C1 segment of cervical spinal cord (tissue), 14 donors: ENCODE measurements at places on chromosomes 2 and 18.

GRCh38 chr18:45248240-45248903, 366.9 kb upstream of the SLC14A2 start:
- no peak for DNase-seq

GRCh38 chr2:239727776-239728600, 297.2 kb downstream of the NDUFA10 start:
- peak; percentile 33 for DNase-seq

- no peak for DNase-seq
Observed at GRCh38 chr2:85770369-85770768, 16.6 kb downstream of the ATOH8 start.

- no peak for DNase-seq
Observed at GRCh38 chr18:23634692-23635091, 28.0 kb downstream of the ANKRD29 start.

DNA sequence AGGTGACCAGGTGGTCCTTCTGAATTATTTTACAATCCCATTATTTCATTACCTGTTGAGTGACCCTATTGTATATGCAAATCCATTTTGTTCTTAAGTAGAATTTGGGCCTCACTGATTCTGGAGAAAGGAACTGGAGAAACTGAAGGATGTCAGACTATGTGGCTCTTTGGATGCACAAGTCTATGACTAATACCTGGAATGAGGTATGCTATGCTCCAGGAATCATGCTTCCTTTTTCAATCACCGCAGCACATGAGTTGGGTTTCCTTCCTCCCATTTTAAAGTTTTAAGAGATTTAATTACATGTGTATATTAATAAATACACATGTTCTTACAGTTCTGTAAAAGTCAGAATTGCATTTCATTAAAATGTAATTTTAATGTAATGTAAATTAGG, 253.9 kb upstream of the VWC2L start:
- DNase-seq, result no peak

DNA sequence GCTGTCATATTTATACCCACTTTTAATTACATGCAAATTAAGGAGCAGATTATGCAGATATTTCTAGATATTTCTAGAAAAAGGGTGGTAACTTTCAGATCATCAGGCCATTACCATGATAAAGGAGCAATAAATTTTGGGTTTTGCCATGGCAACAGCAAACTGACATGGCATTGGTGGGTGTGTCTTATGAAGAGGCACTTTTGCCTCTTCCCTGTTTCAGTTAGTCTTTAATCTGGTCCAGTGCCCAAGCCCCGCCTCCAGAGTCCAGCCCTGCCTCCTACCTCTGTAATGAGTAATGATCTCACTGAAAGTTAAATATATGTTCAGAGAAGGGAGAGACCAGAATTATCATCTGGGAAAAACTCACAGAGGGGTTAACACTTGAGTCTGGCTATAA, 124.8 kb downstream of the SCG2 start:
- DNase-seq, result no peak

DNA sequence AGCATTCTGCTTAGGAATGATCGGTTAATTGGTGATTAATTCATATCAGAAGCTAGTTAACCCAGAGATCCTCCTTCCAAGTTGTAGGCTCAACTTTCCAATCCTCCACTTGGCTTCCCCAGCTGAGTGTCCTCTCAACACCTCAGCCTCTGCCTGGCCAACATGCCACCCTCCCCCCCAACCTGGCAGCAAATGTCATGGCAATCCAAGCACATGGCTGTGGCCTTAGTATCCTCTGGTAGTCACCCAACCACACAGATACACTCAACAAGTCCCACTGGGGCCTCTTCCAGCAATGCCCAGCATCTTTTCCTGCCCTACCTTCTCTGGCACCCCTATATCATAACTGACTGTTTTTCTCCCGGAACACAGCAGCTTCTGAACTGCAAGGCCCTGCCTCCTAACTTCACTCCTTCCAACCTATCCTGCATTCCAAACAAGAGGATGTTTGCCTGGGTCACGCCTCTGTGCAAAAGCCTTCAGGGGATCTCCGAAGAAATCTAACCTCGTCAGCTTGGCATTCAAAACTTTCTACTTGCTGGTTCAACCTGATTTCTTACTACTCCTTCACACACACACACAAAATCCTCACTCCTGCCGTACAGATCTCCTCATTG, 195.0 kb downstream of the CYP26B1 start:
- no peak for DNase-seq

- DNase-seq, result no peak
Observed at GRCh38 chr2:227503433-227504406, 31.8 kb downstream of the AGFG1 start.

- no peak for DNase-seq
Observed at GRCh38 chr2:172655091-172655837, 80.4 kb upstream of the RAPGEF4 start.

- DNase-seq, result no peak
Observed at GRCh38 chr2:148930046-148930775, 55.2 kb downstream of the KIF5C start.

DNA sequence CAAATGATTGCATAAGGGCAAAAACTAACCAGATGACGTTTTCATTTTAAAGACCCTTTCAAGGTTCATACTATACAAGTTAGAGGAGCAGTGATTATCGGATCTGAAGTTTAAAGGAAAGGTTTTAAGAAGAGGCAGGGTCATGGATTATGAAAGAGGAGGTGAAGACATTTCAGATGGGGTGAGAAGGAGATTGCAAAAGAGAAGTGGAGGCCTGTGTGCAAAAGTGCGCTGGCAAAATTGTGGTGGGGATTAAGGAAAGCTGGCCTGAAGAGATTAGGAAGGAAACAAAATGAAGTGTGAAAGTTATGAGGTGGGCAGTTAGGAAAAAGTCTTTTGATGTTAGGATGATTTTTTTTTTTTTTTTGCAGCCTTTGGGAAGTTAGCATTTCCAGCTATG, 935.7 kb upstream of the FAM98A start:
- DNase-seq, result no peak

- no peak for DNase-seq
Observed at GRCh38 chr2:24517247-24517646, 26.2 kb downstream of the NCOA1 start.

GRCh38 chr18:23265682-23266399, 130.6 kb downstream of the CABLES1 start:
- DNase-seq, result no peak

GRCh38 chr2:203811491-203812221, 55.9 kb upstream of the CTLA4 start:
- no peak for DNase-seq

DNA sequence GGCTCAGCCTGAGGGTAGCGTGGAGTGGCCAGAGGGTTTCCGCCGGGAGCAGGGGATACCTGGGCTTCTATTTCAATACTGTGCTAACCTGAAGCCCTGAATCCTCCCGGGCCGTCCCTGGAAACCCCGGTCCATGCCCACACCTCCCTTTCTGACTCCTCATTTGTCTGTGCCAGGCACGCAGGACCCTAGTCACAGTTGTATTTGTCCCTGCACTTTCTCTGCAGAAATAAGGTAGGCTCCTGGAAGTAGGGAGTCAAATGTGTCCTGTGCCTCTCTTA, 418.8 kb upstream of the HS6ST1 start:
- no peak for DNase-seq

GRCh38 chr2:9552219-9553178, 3.1 kb downstream of the ADAM17 start:
- no peak for DNase-seq

DNA sequence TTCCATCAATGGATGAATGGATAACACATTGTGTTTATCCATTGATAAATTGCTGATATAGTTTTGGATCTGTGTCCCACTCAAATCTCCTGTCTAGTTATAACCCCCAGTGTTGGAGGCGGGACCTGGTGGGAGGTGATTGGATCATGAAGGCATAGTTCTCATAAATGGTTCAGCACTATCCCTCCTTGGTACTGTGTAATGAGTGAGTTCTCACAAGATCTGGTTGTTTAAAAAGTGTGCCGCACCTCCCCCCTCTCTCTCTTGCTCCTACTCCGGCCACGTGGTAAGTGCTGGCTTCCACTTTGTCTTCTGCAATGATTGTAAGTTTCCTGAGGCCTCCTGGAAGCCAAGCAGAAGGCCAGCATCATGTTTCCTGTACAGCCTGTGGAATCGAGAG, 23.9 kb upstream of the SPATA3 start:
- DNase-seq, result no peak

DNA sequence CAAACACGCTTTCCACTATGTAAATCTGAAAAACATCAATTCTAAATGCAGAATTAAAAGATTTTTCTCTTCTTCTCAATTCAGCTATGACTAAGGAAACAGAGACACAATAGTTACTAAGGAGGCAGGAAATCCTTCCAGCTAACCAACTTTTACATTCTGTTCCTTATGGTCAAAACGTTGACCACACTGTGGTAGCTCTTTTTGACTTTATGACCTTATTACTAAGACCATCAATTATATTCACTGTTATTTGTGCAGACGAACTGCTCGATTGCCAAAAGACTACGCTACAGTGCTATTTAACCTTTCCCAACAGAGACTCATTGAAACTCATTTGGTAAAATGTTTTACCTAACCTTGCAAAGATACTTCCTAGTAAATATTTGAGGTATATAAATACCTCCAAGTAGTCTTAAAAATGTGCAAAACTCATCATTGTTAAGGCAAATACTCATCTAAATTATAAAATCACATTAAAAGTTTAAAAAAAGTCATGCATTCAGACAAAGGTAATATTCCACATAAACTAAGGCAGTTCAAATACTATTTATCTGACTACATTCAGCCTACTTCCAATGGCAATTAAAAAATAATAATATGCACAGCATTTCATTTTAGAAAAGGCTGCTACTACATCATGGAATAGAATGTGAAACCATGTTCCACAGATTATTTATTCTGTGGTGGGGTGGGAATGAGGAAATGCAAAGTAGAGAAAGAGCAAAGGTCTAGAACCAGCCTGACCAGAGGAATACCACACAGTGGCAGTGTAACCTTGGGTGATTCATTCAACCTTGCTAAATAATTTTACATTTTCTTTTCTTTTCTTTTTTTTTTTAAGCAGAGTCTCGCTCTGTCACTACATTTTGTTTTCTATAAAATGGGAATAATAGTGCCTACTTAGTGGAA, 139.9 kb downstream of the THADA start:
- DNase-seq, result no peak

GRCh38 chr2:25853038-25853638, 25.1 kb downstream of the ASXL2 start:
- DNase-seq, result no peak

DNA sequence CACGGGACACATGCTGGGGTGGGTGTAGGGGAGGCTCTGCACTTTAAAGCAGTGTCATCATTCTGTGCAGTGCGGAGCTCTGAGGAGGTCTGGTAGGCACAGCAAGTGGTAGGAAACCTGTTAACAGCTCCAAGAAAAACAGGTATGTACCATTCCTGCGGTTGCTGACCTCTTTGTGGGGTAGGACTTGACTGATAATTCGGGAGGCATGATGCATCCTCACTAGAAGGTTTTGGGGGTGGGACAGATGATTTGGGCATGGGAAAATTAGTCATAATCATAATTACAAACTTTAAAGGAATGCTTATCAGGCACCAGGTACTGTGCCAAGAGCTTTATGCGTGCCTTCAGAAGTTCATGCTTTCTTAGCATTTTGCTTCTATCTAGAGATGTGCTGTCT, 9.7 kb downstream of the DOK1 start:
- DNase-seq, result no peak

DNA sequence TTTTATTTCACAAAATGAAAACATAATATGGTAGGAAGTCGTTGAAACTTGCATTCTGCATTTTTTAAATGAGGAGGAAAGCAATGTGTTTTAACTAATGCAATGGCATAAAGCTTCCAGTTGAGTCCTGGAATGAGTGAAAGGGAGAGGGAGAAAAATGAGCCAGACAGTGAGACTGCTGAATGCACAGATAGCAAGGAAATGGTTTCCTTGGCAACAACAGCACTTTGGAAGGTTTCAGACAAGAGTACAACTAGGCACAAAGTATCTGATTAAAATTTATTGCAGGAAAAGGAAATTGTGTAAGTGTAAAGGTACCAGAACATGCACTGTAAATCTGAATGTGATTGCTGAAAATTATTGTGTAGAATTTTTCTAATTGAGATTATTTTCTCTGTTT, 320.1 kb upstream of the KYNU start:
- no peak for DNase-seq

DNA sequence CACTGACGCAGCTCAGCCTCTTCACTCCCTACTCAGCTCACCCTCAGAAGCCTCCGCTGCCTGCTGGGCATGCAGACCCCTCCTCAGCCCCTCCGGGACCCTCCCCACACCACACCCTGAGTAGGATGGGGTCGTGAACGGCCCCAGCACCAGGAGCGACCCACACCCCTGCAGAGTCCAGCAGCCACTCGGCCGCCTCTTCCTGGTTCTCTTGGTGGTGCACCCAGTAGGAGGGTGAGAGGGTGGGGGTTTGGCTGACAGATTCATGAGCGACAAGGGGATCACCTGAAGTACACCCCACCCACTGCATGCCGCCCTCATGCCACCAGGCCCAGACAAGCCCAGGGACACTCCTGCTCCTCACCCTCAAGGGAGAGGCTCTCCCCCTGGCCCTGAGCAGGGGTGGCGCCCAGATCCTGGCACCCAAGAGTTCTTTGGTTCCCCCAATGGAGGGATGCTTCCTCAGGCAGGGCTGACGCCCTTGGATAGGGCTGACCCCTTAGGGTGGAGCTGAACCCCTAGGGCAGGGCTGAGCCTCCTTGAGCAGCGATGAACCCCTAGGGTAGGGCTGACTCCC, 76.6 kb upstream of the GPC1 start:
- DNase-seq, result no peak

DNA sequence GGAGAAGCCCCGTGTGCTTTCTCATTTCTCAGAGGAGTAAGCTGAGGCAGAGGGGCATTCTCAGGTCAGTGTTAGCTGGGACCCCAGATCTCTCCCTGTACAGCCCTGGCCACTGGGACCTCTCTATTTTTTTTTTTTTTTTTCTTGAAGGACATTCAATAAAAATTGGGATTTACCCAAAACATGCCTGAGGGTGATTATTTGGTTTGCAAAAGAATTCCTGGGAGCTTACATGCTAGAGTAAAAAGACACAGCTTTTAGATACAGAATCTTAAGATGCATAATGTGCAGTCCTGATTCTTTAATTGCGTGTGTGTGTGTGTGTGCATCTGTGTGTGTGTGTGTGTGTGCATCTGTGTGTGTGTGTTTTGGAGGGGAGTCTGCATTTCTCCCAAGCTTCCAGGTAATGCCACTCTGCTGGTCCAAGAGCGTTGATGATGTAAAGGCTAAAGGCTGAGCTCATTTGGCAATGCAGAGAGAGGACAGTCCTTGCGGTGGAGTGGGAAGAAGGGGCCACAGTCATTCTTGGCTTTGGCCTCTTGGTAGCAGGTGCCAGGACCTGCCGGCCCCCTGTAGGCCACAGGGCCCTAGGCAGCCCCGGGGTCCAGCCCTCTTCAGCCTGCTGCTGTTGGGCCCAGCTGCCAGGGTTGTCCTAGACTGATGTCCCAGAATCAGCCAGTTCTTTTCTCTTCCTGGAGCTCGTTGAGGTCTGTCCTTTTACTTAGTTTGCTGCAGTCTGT, 74.1 kb upstream of the MCFD2 start:
- DNase-seq, result no peak
